ENCODE measurements at places on chromosomes 13 and 19. TPM values are rescaled to one million over a fixed set of nuclear protein-coding genes. Genes with fewer than 3 reads are reported as not detected.

Gene ZNF491
- 3.3 TPM for total RNA-seq

- no peak for DNase-seq
Observed at GRCh38 chr19:32977280-32977679, 5.2 kb downstream of the FAAP24 start.

DNA sequence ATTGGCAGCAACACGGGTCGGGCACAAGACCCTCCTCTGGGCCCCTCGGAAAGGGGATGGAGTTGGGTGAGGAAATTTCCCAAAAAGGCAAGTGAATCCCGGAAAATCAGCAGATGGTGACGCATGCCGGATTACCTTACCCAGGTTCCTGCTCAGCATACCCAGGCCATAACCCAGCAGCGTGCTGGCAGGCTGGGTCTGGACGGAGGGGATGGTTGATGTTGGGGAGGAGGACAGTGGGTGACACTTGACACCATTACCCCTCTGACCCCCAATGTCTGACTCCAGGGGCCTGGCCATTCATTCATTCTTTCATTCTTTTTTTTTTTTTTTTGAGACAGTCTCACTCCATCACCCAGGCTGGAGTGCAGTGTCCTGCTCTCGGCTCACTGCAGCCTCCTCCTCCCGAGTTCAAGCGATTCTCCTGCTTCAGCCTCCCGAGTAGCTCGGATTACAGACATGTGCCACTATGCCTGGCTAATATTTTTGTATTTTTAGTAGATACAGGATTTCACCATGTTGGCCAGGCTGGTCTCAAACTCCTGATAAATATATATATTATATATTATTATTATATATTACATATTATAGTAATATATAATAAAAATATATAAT lies 799 bp downstream of the PVR start:
- peak; percentile 27 for DNase-seq

DNA sequence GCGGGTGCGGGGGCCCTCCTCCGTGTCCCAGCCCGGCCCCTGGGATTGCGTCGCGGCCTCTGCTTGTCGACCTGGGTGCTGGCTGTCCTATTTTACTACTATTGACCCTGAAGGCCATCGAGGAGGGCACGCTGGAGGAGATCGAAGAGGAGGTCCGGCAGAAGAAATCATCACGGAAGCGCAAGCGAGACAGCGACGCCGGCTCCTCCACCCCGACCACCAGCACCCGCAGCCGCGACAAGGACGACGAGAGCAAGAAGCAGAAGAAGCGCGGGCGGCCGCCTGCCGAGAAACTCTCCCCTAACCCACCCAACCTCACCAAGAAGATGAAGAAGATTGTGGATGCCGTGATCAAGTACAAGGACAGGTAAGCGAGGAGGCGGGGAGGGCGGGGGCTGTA lies 48.1 kb upstream of the LDLR start:
- DNase-seq: peak; percentile 51

DNA sequence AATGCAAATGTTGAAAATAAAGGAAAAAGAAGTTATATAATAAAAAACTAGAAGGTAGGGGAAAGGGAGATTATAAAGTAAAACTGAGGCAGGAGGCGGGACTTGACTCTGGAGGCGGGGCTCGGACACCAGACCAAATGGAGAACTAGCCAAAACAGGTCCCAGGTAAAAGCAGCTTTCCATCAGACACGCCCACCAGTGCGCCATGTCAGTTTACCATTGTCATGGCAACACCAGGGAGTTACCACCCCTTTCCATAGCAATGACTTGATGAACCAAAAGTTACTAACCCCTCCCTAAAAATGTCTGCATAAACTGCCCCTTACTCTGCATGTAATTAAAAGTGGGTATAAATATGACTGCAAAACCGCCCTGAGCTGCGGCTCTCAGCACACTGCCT lies 70.9 kb downstream of the PEPD start:
- DNase-seq: peak; percentile 35

GRCh38 chr13:111389621-111390521 lies 69.4 kb downstream of the TEX29 start:
- peak; percentile 52 for DNase-seq
